Right atrium auricular region (tissue), 2 donors: ENCODE measurements at places on chromosomes 1 and 21. TPM values are rescaled to one million over a fixed set of nuclear protein-coding genes. Genes with fewer than 3 reads are reported as not detected.

FAM151A gene
- not detected for total RNA-seq

MNDA gene
- total RNA-seq = 5.9 TPM

KCNQ4 gene
- 1.0 TPM for total RNA-seq

G0S2 gene
- 212 TPM for total RNA-seq

C8A gene
- total RNA-seq = not detected

NECTIN4 gene
- total RNA-seq = not detected

ZNF644 gene
- 34.4 TPM for total RNA-seq

LCE1A gene
- total RNA-seq = not detected
